Tracheal epithelial cell (primary cell): ENCODE measurements at places on chromosomes 7 and 10. TPM values are rescaled to one million over a fixed set of nuclear protein-coding genes. Genes with fewer than 3 reads are reported as not detected.

The TACR2 gene
- total RNA-seq = under 0.01 TPM in 1 of 2 replicates, not detected in the other

The PON3 gene
- total RNA-seq = 0.96 and 3.6 TPM in 2 replicates

The CYP3A4 gene
- under 0.01 and 0.21 TPM in 2 replicates for total RNA-seq

The WNT16 gene
- not detected in 2 replicates for total RNA-seq
